ENCODE measurements at places on chromosomes 2 and 18. TPM values are rescaled to one million over a fixed set of nuclear protein-coding genes. Genes with fewer than 3 reads are reported as not detected.

- DNase-seq: no peak
Observed at GRCh38 chr2:1125633-1126370, 175.2 kb downstream of the SNTG2 start.

DNA sequence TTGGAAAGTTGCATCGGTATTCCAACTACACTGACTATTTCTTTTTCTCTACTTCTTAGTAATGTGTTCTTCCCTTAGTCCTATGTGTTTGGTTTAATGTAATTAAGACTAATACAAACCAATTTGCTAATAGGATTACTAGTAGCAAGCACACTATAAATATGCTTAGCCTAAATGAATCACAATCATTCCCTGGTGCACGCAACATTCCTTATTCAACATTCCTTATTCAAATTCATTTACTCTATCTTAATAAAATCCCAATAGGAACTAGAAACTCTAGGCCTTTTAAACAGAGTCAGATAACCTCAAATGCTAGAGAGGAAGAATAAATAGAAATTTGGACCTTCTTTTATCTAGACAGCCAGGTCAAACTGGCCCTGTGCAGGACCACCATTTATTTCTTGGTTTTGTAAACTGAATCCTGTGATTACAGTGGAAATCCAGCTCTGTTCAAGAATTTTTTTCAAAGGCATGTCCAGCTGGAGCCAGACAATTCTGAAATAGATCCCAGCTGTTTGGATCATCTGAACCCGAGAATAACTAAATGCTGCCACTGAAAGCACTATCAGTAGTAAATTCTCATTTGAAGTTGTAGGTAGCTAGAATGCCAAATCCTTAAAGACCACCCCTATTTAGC, 103.1 kb downstream of the PPP1R1C start:
- no peak for DNase-seq

- DNase-seq: no peak
Observed at GRCh38 chr2:171702781-171703556, 15.7 kb downstream of the DYNC1I2 start.

DNA sequence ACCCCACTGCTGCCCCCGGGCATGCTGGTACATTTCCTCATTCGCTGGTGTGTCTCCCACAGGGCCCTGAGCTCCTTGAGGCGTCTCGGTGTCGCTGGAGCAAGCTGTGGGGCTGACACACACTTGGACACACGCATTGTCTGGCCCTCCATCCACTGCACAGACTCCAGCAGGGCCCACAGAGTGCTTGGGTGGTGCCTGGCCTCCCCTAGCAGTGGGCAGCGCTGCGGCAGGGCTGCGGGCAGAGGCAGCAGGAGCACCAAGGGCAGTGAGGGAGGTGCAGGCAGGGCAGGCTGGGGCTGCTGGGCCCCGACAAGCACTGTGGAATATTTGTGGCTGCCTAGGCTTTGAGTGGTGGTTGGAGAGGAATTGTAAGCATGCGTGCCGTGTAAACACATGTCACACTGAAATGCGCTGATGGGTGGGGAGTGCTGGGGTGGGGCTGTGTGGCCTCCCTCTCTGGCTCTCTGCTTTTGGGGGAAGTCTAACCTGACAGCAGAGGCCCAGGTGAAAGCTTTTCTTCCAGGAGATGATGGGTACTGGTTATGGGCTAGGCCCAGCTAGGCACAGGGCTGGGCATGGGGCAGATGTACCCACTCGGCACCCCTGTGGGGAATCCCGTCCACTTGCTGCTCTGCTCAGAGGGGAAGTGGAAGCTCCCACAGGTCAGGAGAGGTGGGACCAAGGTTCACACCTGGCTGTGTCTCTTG, 55.5 kb upstream of the HS6ST1 start:
- DNase-seq: peak; percentile 39

DNA sequence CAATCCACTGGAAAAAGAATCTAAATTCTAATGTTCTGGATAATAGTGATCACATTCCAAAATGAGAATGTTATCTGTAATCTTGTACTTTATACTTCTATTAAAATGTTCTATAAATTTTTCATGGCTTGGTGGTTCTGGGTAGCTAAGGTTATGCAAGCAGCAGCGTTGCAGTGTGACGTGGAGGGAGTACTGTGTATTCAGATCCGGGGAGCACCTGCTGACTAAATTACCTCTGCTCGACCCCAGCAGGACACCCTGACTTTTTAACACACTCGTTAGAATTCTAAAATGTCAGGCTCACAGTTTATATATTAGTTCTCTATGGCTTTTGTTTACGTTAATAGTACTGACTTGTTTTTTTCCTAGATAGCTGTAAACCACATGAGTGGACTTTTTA, 13.0 kb downstream of the ATIC start:
- no peak for DNase-seq

The SLC19A3 gene
- 87.4 TPM for total RNA-seq

The ALK gene
- total RNA-seq: 0.20 TPM

The ACTG2 gene
- total RNA-seq: 2,669 TPM

DNA sequence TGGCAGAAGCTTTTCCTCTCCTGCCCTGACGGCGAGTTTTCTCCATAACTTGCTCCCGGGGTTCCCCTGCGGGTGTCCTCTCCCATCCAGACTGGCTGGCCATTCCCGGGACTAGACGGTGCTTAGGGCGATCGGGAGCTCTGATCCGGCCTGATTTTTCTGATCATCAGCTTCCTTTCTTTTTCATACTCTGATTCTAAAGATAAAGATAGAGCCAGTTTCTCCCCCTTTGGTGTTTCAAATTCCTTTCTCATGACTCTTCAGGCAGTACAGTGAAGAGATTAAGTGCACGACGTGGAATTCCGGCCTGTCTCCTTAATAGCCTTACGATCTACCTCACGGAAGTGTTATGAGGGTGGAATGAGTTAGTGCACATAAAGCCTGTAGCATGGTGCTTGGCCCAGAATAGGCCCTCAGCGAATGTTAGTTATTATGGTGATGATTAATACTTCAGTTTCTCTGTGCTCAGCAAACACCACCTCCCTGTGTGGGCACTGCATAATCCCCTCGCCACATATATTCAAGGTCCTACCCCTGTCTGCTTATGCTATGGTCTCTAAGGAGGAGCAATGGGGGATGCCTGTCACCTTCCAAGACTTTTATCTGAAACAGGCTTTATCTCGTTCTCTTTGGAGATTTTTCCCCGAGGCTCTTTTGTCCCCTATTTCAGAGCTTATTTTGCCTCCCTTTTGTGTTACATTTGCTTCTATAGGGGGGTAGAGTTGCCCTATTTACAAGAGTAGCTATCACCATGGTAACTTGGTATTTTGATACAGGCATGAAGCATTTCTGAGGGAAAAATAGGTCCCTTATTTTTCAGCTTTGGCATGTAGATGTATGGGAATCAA, 254.8 kb downstream of the CDH2 start:
- DNase-seq: no peak

DNA sequence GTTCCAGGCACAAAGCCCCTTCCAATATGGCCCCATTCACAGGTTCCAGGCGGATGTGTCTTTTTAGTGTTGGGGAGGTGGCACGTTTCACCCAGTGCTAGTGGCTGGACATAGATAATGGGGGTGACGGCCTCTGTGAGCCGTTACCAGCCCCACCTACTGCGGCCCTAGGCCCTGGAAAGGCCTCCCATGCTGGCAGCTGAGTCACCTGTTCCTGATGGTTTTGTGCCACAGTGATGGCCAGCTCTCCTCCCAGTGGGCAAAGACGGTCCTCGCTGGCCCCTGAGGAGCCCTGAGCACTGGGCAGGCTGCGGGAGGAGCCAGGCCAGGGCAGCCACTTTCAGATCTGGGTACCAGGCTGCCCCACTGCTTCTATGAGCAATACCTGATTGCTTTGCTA, 40.0 kb upstream of the GPC1 start:
- DNase-seq: no peak

GRCh38 chr18:11561293-11561692, 48.1 kb upstream of the SLC35G4 start:
- DNase-seq: no peak

GRCh38 chr18:10690035-10690329, 164.2 kb downstream of the NAPG start:
- DNase-seq: no peak

DNA sequence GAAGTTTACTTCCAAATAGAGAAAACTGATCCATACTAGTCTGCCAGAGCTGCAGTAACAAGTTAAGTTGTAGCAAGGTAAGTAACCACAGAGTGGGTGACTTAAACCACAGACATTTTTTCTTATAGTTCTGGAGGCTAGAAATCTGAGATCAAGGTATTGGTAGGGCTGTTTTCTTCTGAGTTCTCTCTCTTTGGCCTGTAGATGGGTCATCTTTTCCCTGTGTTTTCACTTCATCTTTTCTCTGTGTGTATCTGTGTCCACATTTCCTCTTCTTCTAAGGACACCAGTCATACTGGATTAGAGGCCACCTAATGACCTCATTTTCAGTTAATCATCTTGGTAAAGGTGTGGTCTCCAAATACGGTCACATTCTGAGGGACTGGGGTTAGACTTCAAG, 142.9 kb upstream of the MEX3C start:
- no peak for DNase-seq

The CYP27C1 gene
- total RNA-seq: 0.26 TPM

GRCh38 chr2:156077041-156077742, 255.3 kb downstream of the NR4A2 start:
- DNase-seq: no peak

The SULT1C4 gene
- total RNA-seq: 117 TPM

GRCh38 chr2:121650315-121650930, 1.2 kb upstream of the CLASP1 start:
- no peak for DNase-seq

DNA sequence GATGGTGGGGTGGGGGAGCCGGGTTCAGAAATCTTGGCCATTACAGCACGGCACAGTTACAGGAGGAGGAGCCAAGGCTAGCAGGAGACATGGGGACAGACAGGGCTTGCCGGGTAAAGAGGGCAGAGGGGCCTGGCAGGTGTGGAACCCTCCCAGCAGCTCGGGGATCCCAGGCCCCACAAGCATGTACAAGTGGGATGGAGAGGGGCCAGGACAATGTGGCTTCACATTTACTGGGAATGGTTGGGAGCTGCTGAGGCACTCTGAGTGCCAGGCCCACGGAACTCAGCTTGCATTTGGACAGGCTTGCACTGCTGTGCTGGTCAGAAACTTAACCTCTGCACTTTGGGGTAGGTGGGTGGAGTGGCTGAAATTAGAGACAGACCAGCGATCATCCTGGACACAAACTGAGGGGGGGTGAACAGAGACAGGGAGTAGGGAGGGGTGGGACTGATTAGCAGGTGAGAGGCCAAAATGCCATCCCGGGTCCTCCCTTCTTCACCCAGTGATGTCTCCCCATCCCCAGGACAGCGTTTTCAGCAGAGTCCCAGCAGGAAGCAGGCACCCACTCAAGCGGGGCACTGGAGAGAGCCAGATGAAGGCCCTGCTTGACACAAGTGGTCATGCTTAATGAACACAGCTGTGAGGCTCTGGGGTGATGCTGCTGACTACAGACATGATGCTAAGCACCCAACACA, 9.6 kb downstream of the PER2 start:
- no peak for DNase-seq

The HES6 gene
- total RNA-seq: 18.0 TPM

DNA sequence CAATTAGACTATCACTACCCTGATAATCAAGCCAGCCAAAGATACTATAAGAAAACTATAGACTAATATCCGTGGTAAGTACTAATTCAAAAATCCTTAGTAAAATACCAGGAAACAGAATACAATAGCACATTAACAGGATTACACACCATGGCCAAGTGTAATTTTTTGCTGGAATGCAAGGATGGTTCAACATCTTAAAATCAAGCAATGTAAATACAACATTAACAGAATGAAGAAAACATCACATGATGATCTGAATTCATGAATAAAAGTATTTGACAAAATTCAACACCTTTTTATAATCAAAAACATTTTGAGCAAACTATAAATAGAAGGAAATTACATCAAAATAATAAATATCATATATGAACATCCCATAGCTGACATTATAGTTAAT, 350.7 kb upstream of the LRRTM1 start:
- no peak for DNase-seq

- DNase-seq: no peak
Observed at GRCh38 chr2:3628800-3629199, 29.2 kb upstream of the ALLC start.

GRCh38 chr2:160868891-160869290, 291.3 kb upstream of the TANK start:
- no peak for DNase-seq

The MYO5B gene
- total RNA-seq: 63.1 TPM

- no peak for DNase-seq
Observed at GRCh38 chr2:196242131-196242620, 70.8 kb upstream of the STK17B start.

GRCh38 chr18:31206787-31207381, 44.2 kb upstream of the DSC1 start:
- peak; percentile 86 for DNase-seq

The NMUR1 gene
- total RNA-seq: 1.1 TPM

DNA sequence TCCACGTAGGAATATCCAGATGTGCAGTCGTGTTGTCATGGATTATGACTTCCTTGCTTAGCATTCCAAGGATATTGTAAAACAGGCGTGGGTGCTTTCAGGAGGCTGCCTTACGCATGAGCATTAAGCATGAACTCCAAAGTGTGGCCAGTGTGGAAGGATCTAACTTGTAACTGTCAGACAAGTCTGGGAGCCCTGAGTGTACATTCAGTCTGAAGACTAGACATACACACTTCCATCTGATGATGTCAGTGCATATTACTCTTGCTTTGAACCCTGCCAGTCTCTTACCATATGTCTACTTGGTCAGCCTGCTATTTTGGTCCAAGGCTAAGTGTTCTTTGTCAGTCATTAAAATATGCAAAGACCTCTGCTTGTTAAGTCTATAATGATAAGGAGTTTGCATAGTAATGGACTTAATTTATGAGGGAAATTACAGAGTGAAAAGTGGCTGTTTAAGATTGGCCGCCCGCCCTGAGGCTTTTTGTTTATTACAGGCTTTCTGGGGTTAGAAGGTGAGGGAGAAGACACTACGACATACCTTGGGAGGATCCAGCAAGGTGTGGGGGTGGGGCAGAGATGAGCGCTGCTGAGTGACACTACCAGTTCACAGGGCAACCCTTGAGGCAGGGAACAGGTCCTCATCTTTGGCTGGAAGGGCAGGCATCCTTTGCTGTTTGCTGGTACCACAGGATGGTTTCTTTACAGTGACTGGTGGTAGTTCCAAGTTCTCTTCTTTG, 48.3 kb downstream of the CABLES1 start:
- DNase-seq: no peak

The ARHGAP15 gene
- 10.0 TPM for total RNA-seq

The MDH1 gene
- total RNA-seq: 149 TPM

- DNase-seq: no peak
Observed at GRCh38 chr2:150483532-150483931, 3.9 kb downstream of the RND3 start.

The GATA6 gene
- 94.2 TPM for total RNA-seq

- DNase-seq: no peak
Observed at GRCh38 chr18:63244607-63245006, 75.0 kb downstream of the BCL2 start.

The PRSS56 gene
- not detected for total RNA-seq
